ENCODE measurements at places on chromosomes 12 and 14. TPM values are rescaled to one million over a fixed set of nuclear protein-coding genes. Genes with fewer than 3 reads are reported as not detected.

DNA sequence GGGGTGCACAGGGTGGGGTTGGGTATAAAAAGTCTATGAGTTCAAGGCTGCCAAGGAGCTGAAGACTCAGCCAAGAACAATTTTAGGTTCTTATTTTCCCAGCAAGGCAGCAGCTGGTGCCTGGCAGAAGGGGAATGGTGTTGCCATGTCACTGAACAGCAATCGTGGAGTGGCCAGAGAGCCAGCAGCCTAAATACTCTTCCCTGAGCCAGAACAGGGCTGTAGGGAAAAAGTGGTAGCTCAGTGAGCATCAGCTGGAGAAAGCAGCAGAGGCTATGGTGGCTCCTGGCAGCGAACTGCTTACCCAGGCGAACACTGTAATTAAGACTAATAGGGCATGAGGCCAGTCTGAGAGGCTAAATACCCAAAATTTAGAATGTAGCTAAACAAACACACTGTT, 334.9 kb downstream of the RMST start:
- no peak for DNase-seq

GRCh38 chr14:91737619-91738018, 5.7 kb upstream of the CATSPERB start:
- DNase-seq = no peak

DNA sequence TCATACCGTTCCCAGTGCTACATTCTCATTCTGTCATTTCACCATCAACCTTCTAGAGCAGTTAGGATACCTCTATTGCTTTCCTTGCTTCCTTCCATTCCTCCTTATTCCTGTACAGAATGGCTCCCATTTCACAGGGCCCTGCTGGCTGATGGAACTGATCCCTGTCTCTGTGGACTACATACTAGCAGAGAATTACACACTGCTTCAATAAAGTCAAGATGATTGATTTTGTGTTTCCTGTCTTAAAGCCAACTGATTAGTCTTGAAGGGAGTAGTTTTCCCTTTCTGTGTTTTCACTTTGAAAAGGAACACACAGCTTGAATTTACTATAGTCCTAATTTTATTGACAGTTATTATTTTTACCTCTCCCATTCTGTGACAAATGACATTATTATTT, 130.1 kb downstream of the ST8SIA1 start:
- DNase-seq = no peak

GRCh38 chr12:54684636-54685630, 36.8 kb upstream of the DCD start:
- no peak for DNase-seq

DNA sequence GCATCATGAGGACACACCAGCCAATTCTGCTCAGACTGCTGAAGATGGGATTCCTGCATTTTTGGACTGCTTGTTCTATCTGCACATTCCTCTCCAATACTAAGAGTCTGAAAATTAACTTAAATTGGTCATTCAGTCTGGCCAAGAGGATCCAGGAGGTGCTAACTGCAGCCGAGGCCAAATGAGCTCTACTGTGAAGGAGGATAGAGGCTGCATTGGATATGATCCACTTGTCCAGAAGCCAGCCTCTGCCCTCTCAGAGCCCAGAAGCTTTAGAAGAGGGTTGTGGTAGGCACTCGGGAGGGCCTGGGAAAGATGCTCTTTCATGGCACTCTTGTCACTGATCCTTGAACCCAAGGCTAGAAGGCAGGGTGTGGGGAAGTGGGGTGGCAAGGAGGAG, 37.1 kb upstream of the PLEK2 start:
- no peak for DNase-seq

- DNase-seq = no peak
These were observed 867 bp upstream of the TDG start for GRCh38 chr12:103964805-103965204.

- DNase-seq = no peak
These were observed 13.9 kb downstream of the SLC35E3 start for GRCh38 chr12:68759852-68760251.

- no peak for DNase-seq
These were observed 179.9 kb downstream of the ADCK1 start for GRCh38 chr14:77979666-77980351.

DNA sequence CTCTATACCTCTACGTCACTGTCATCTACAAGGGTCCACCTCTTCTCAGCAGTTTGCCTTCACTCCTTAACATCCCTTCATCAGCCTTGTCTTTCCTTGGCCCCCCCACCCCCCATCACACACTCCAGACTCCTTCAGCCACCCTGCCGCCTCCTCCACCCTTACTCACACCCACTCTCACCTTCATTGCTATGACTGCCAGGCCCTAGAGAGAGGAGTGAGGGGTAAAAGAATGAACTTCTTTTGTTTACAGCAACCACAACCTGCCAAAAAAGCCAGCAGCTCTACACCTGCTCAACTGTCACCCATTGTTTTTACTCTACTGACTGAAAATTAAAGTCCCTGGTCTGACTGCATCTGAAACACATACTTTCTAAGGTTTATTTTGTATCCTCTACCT, 112.8 kb downstream of the DUSP6 start:
- no peak for DNase-seq

DNA sequence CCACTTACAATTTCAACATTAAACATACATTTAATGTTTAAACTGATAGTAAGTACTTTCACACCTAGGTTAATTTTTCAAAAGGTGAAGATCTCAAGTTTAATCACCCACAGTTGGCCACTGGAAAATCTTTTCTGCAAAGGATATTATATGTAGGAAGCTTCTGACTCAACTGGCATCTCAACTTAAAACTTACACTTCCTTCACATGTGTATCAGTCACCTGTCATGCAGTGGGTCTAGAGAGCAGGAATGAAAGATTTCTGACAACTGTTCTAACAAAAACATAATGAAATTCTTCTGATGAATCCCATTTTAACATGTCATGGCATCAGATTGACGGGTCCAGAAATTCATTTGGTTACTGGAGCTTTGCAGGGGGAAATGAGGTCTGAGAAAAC, 192.8 kb downstream of the KLHL28 start:
- DNase-seq = no peak

DNA sequence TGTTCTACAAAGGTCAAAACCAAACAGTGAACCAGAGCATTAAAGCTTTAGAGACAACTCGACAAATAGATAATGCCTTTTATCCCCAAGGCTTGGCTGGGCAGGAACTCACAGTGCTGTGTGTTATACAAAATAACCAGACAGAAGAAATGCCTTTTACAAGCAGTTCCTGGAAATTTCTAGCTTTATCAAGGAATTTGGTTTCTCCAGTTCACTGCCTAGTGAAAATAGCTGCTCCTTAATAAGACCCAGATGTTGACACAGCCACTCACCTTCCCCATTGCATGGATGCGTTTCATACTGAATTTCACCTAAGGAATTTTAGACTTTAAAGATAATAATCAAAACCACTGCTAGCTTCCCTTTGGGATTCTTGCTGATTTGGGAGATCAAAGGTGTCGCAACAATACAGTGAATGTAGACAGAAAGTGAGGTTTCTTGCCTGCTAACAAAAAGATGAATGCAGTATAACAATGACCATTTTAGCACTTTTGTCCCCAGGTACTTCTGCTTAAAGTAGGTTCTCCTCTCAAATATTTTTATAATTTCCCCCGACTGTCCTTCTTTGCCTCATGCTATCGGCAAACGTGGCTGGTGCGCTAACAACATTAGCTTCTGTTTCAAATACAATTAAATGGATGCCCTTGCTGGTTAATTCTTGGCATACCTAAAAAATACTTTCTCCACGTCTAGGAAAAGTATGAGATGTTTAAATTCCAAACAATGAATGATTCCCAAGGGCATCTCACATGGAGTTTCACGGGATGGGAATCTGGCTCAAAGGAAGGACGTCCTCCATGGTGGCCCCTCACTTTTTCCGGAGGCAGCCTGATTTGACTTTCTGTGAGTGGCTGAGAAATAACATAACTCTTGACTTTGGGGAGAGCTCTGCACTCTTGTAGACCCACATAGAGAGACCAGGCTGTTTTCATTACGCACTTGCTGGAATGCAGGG, 162.4 kb downstream of the C12orf75 start:
- no peak for DNase-seq

DNA sequence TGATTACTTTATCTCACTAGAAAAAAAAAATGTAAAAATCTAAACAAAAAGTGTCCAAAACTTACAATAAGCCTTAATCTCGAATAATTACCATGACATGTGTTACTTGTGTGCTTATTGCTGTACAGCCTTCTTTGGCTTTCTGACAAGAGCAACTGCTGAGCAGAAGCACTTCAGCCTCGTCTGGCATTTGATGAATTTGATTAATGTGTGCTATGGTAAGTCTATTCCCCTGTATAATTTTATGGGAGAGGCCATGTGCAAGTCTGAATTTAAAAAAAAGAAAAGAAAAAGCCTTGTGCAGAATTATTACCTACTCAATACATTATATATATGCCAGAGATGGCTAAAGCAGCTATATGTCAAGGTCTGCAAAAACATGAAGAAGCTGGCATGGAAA, 113.9 kb downstream of the AEBP2 start:
- DNase-seq = no peak

GRCh38 chr12:7210642-7211151, 21.2 kb downstream of the PEX5 start:
- DNase-seq = no peak

- DNase-seq = no peak
These were observed 60.9 kb downstream of the SOX5 start for GRCh38 chr12:23888396-23889068.

DNA sequence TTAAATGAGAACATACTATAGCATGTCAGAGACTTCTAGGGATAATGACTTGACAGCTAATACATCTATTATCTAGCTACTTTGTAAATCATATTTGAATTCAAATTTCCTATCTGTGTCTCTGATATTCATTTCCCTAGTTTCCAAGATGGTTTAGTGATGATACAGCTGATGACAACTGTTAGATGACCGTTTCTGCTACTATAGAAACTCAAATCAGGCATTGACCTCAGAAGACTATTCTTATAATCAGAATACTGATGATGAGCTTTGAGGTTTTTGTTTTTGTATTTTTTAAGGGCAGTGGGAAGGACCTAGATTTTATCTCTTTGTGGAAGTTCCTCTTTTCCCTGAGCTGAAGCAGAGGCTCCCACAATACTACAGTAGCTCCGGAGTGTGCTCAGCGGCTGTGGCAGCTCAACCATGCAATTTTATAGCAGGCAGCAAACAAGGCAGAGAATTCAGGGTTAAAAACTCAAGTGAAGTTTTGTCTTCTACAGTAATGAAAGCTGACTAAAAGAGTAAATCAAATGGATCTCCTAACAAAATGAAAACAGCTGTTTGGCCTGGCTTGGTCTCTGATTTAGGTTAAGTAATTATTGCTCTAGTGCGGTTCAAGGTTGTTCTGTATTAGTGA, 145.1 kb downstream of the SLC25A21 start:
- no peak for DNase-seq

GRCh38 chr12:66044731-66045130, 85.8 kb downstream of the LLPH start:
- DNase-seq = no peak

The OAS3 gene
- total RNA-seq = 6.8 TPM

The AREL1 gene
- total RNA-seq = 33.6 TPM

The IL23A gene
- total RNA-seq = not detected

The SRRM4 gene
- 0.55 TPM for total RNA-seq

The TMEM229B gene
- total RNA-seq = 27.8 TPM

The DPF3 gene
- 2.8 TPM for total RNA-seq

The ANG gene
- 12.0 TPM for total RNA-seq

The KRT78 gene
- not detected for total RNA-seq

The GLIPR1 gene
- 26.4 TPM for total RNA-seq

The KLRD1 gene
- total RNA-seq = 0.41 TPM

The RAB21 gene
- 68.1 TPM for total RNA-seq

The HECTD4 gene
- total RNA-seq = 28.8 TPM

The GLIPR1L1 gene
- total RNA-seq = not detected

The KLRG1 gene
- 3.9 TPM for total RNA-seq

The CLEC6A gene
- total RNA-seq = not detected

The MRPL51 gene
- 280 TPM for total RNA-seq

The EIF2S3B gene
- 0.61 TPM for total RNA-seq
